Stimulated activated CD4-positive, alpha-beta T cell treated with anti-CD3 and anti-CD28 coated beads, Interleukin-4, amount 100 ng/mL, for 1 hour (primary cell): ENCODE measurements at places on chromosomes 1 and 21.

DNA sequence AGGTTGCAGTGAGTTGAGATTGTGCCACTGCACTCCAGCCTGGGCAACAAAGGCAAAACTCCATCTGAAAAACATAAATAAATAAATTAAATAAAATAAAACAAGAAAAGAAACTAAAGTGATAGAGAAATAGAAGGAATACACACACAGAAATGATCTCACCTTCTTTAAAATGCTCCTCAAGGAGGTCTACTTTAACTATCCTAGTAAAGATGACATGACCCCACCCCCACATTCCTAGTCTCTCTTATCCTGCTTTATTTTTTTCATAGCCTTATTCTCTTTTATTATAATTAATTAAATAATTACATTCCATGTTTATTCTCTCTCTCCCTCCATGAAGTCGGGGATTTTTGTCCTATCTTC, 18.0 kb upstream of the CR1L start:
- no peak for DNase-seq

DNA sequence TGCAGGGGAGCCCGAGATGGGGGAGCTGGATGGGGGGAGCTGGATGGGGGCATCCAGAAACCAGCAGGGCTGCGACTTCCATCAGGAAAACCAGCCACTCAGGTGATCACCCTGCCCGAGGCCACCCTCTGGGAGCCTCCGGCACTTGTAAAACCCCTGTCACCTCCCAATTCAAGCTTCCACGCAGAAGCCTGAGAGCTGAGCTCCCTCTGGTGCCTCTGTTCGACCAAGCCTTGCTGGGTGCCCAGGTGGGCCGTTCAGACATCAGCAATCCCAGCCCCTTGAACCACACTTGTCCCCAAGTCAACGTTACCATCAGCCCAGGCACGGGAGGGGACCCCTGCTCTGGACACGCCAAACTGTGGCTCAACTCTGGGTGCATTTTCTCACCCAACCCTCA, 59.6 kb downstream of the MEGF6 start:
- no peak for DNase-seq

DNA sequence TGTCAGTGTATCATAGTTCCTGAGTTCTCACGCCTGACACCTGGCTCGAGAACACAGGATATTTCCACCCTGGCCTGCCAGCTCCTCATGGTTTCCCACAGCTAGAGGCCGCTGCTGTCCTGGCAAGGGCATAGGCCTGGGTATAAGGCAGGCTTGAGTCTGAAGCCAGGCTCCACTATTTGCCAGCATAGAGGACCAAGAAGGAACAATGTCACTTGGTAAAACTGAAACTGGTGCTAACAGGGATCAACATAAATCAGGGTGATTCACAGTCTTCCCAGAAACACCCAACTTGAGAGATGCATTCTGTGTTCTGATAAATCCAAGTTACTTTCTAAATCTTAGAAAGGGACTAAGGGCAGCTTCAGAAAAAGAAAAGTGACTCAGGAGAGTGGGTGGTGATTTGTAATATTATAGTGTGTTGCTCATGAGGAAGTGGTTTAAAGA, 6.9 kb upstream of the S100A2 start:
- peak; percentile 51 for DNase-seq

DNA sequence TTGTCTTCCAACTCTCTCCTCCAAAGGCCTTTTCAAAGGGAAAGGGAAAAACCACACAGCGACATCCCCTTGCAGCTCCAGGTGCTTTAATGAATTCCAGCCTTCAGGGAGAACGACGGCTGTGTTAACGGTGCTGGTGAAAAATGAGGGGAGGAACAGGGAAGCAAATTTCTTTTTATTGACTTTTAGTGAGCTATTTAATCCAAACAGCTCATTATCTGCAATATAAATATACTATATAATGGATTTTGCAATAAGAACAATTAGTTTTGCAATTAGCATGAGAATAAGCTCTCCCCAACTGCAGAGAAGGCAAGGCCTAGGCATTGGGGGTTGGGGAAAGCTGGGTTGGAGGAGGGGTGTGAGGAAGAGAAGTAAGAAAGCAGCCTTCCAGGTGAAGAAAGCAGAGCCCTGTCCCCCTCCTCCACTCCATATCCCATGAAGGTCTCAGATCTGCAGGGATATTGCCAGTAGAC, 159.0 kb upstream of the ZC3H12A start:
- no peak for DNase-seq

DNA sequence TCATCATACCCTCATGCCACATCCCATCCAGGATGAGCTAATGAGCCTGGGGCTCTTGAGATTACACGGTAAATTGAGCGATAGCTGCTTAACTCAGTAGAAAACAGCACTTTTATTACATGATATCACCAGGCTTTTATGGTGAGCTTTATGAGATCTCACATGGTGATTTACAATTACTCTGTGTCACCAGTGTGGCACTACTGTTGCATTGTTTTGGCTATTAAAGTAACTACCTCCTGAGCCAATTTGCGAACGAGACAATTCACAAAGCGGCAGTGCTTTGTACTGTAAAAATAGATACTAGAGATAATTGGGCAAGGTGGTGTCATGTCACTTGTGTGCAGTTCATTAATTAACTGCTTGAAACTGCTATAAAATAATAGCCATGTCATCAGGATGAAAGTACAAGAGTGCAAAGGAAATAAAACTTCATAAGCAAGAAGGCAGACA, 767.7 kb upstream of the ADGRL2 start:
- no peak for DNase-seq
